ENCODE measurements at places on chromosomes 5 and 9.

- DNase-seq = no peak
Measured at GRCh38 chr9:17795744-17796143, 216.9 kb downstream of the SH3GL2 start.

- DNase-seq = no peak
Measured at GRCh38 chr5:65818592-65818991, 96.6 kb downstream of the NLN start.

- DNase-seq = no peak
Measured at GRCh38 chr5:135993880-135994636, 34.7 kb upstream of the TGFBI start.

- DNase-seq = no peak
Measured at GRCh38 chr5:119220576-119221197, 135.1 kb upstream of the TNFAIP8 start.

DNA sequence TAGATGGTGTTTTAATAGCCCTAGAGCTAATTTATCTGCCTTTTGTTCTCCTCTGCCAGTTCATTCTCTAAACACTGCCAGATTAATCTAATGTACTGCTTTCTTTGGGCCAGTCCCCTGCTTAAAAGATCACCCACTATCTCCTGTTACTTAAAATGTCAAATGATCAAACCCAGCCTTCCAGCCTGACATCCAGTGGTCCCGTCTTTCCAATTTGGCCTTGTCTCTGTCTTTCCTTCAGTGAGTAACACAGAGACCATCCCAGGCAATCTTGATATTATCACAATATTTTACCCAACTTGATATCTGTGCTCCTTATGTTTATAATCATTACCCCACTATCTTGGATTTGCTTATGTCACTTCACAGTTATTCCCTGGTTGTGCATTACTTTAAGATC lies 12.0 kb downstream of the PRR16 start:
- DNase-seq = no peak

DNA sequence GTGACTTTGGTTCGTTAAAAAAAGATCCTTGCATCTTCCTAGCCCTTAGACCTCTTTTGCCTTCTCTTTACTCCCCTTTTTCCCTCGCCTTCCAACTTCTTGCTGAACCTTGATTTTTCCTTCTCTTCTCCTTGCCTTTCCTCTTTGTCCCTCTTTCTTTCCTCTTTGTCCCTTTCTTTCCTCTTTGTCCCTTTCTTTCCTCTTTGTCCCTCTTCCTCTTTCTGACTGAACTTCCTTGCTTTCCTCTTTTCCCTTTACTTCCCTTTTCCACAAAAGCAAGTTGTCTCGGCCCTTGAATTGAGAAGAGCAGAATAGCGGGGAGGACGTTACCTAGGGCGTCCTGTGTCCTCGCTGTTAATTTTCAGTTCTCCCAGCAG lies 1.4 kb upstream of the MLLT3 start:
- no peak for DNase-seq
